AG08395 (cell line): ENCODE measurements at places on chromosomes 4 and X.

- no peak for DNase-seq
These were observed 26.7 kb downstream of the ZNF330 start for GRCh38 chr4:141247430-141247780.

DNA sequence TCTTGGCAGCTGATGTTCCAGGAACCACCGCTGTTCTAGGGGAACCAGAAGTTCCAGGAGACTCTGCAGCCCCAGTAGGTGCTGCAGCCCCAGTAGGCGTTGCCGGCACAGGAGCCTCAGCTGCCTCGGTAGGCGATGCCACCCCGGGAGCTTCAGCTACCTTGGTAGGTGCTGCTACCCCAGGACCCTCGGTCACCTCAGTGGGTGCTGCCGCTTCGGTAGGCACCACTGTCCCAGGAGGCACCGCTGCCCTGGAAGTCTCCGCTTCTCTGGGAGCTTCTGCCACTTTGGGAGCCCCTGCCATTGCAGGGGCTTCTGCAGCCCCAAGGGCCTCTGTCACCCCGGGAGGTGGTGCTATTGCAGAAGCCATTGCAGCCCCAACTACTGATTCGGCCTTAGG, 2.8 kb downstream of the ARMCX2 start:
- no peak for DNase-seq

DNA sequence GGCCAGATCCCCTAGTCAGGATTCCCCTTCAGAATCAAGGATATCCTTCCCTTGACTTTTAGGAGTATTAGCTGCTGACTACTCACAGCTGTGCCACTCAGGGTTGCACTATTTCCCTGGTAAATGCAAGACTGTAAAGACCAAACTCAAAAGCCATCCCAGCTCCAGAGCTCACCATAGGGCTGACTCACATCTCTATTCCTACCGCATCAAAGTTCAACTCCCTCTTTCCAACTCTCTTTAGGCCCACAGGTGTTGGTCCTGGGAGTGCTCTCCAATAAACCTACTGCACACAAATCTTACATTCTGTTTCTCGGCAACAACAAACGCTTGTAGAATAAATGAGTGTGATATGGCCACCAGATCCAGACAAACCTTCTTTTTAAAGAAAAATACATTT, 109.6 kb downstream of the PPP3CA start:
- no peak for DNase-seq

GRCh38 chr4:25861280-25861950, 1.4 kb downstream of the SEL1L3 start:
- no peak for DNase-seq

GRCh38 chrX:119669424-119670037, 23.4 kb downstream of the SEPTIN6 start:
- no peak for DNase-seq

DNA sequence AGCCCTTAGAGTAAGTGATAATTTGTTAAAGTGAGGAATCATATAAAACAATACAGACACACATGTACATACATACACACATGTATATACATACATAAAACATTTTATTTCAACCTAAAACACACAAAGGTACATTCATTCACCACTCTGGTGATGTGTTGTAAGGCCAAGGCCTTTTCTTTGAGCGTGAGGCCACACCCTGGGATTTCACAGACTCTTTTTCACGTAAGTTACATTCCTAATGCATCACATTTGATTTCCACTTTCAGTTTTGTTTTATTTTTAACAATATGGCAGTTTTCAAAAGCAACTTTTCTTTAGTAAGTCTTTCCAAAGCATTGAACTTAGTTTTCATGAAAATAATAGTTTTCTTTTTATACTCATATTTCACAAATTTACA, 170.7 kb downstream of the COL4A6 start:
- no peak for DNase-seq

DNA sequence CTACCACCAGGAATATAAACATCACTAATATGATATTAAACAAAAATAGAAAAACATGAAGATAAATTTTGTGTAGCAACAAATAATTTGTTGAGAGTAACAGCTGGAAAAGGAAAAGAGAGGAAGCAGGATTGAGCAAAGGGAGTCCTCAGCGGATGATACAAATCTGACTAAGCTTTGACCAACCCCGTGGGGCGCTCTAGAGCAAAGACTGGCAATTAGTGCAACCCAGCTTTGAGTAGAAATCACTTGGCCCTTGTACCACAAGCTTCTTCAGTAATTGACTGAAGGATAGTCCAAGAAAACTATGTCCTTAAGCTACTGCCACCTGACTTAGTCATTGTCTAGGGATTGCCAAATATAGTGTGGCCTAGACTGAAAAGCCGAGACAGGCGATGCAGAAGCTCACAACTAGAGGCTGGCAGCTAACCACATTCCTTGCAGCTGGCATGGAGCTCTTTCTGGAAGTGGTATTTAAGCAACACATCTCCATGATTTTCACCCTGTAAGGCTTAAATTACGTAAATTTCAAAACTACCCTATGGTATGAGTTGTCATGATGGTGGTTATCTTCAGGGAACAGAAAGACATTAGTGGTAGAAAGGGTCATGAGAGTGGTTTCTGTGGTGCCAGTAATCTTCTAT, 396.0 kb downstream of the PDGFC start:
- DNase-seq: peak; percentile 15

- no peak for DNase-seq
These were observed 181.0 kb downstream of the SPANXN3 start for GRCh38 chrX:143336261-143336660.

GRCh38 chr4:25667931-25668557, 12.4 kb downstream of the SLC34A2 start:
- DNase-seq: no peak

DNA sequence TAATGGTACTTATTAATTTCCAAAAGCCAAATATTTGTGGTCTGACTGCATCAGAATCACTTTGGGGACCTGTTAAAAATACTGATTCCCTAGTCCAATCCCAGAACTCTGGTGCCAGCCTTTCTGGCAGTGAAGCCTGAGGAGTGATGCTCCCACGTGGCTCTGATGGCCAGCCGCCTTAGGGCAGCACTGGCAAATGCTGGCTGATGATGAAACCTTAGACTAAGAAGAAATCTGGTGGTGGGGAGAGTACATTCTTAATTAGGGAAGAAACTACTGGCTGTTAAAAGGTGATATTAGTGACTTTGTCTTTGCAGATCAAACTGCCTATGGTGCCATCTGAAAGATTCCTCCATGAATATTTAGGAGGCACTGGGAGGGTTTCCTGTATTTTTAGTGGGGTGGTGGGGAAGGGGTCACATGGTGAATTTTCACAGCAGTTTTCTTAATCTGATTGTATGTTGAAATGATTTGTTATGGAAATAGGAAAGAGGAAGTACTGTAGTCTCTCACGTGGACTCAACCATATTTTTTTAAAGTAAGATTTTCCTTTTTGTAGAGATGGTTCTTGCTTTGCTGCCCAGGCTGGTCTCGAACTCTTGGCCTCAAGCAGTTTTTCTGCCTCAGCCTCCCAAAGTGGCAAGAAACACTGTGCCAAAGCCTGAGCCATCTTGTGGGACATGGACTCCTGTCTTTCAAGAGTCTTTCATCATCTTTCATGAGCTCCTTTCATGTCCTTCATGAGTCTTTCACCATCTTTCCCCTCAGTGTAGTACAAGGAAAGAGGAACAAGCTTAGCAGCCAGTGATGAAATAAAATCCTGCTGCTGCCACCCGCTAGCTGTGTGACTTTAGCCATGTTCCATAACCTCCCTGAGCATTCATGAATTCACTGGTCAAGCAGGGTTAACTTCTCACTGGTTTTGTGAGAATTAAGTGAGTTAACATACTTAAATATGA, 90.8 kb downstream of the ZNF330 start:
- no peak for DNase-seq

- DNase-seq: no peak
These were observed 40.1 kb downstream of the NOP14 start for GRCh38 chr4:2923141-2923551.

GRCh38 chrX:155216940-155217440, 730 bp downstream of the VBP1 start:
- peak; percentile 5 for DNase-seq

DNA sequence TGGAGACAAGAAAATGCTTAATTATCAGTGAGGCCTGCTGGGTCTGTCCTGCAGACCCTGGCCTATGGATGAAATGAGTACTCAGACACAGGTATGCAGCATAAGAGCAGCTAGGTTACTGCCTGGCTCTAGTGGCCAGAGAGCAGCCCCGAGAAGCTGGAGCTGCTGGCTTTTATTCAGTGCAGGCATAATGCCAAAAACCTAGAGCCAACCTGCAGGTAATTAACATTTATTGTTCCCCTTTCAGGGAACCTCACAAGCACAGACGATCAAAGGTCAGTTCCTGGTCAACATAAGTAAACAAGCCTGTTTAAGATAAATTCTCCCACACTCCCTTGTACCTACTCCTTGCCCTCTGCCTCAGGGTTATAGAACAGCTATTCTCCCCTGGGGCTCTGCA, 13.3 kb downstream of the IDS start:
- no peak for DNase-seq

- DNase-seq: no peak
These were observed 329.4 kb upstream of the PPARGC1A start for GRCh38 chr4:24219209-24219608.

GRCh38 chr4:78459327-78459726, 92.2 kb upstream of the ANXA3 start:
- no peak for DNase-seq

- DNase-seq: no peak
These were observed 16.5 kb downstream of the DIPK2B start for GRCh38 chrX:45184211-45184610.

- peak; percentile 46 for DNase-seq
These were observed 124.5 kb downstream of the CHM start for GRCh38 chrX:85922821-85923220.

DNA sequence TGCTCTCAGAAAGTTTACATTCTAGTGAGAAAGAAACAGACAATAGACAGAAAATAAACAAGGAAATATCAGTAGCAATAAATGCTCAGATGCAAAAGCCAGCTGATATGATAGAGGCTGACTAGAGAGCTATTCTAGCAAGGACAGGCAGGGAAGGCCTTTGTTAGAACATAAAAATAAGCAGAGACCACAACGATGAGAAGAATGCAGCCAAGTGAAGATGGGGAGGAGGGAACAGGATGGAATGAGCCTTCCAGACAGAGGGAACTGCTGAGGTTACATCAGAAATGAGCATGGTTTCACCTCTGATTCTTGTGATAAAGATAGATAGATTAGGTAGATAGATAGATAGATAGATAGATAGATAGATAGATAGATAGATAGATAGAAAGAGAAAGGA, 7.6 kb upstream of the SOWAHB start:
- peak; percentile 90 for DNase-seq

- no peak for DNase-seq
These were observed 94.4 kb downstream of the IL15 start for GRCh38 chr4:141730805-141731204.

DNA sequence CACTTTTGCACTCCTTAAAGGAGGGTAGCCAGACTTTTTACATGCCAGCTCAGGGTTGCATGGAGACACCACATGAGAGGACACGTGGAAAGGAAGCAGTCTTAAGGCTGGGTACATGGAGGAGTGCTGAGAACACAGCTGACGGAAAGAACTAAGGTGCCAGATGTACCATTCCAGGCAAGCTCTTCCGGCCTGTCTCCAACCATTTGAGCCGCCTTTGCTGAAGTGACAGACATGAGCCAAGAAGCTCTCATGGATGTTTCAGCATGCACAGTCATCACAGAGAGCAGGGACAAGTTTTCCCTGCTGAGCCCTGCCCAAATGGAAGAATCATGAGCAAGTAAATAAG, 83.4 kb upstream of the BMP2K start:
- no peak for DNase-seq

- no peak for DNase-seq
These were observed 1.3 kb downstream of the NCAPG start for GRCh38 chr4:17812125-17812524.

- no peak for DNase-seq
These were observed 285.5 kb downstream of the TEX13C start for GRCh38 chrX:125605145-125605544.

GRCh38 chr4:118711052-118711451, 25.9 kb downstream of the METTL14 start:
- no peak for DNase-seq

- no peak for DNase-seq
These were observed 1.9 kb upstream of the CHST7 start for GRCh38 chrX:46571423-46572339.
